ENCODE measurements at places on chromosomes 1 and 21.
A peak's percentile ranks its signal among the peaks of the same experiment; 100 is the strongest.

DNA sequence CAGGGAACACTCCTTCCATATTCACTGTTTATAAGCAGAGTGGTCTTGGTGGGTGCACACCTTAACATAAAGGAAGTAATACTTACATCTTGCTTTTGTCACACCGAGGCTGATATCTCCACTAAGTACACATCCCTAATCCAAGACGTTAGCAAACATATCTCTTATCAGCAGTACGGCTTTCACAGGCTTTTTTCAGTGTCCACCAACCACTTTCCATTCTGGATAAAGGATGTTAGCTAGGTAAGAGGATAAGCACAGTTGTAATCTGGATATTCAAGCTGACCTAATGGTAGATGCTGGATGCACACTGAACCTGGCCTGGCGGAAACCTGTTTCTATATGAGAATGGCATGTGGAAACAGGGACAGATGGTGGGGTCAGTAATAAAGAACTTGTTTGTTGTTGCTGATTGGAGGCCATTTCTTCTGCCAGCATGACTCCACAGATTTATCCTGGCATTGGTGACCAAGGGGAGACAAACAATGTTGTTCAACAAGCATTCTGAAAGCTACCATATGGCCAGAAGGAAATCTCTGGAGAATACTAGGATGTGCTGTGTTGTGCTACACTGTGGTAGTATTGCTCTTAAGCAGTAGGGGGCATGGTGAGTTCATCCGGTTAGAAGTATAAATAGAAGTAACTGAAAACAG lies 416.4 kb downstream of the PTBP2 start:
- no peak for DNase-seq

GRCh38 chr1:110554871-110555801 lies 36.2 kb upstream of the KCNA10 start:
- DNase-seq = peak; percentile 36

DNA sequence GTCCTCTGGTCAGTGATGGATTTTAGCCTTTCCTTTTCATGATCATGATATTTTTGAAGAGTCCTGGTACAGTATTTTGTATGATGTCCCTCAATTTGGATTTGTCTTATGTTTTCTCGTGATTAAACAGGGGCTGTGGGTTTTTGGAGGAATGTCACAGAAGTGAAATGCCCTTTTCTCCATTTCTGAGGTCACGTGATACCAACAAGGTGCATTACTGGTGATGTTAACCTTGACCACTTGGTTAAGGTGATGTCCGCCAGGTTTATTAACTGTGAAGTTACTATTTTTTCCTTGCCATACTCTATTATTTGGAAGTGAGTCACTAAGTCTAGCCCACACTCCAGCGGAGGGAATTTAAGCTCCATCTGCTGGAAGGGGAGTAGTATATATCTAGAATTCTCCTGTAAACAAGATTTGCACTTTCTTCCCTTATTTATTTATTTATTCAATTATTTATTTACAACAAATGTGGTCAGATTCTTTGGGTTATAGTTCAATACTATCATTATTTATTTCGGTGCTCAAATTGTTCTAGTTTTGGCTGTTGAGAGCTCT lies 123.4 kb downstream of the HIVEP3 start:
- no peak for DNase-seq

DNA sequence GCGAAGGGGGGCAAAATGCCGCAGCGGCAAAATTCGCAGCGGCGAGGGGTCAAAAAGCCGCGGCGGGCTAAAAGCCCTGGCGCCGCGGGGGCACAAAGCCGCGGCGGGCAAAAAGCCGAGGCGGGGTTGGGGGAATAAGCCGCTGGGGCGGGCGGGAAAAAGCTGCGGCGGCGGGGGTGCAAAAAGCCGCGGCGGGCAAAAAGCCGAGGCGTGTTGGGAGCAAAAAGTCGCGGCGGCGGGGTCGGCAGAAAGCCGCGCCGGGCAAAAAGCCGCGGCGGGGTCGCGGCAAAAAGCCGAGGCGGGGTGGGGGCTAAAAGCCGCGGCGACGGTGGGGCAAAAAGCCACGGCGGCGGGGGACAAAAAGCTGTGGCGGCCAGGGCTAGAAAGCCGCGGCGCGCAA lies 3902.5 kb downstream of the SRGAP2C start:
- no peak for DNase-seq

DNA sequence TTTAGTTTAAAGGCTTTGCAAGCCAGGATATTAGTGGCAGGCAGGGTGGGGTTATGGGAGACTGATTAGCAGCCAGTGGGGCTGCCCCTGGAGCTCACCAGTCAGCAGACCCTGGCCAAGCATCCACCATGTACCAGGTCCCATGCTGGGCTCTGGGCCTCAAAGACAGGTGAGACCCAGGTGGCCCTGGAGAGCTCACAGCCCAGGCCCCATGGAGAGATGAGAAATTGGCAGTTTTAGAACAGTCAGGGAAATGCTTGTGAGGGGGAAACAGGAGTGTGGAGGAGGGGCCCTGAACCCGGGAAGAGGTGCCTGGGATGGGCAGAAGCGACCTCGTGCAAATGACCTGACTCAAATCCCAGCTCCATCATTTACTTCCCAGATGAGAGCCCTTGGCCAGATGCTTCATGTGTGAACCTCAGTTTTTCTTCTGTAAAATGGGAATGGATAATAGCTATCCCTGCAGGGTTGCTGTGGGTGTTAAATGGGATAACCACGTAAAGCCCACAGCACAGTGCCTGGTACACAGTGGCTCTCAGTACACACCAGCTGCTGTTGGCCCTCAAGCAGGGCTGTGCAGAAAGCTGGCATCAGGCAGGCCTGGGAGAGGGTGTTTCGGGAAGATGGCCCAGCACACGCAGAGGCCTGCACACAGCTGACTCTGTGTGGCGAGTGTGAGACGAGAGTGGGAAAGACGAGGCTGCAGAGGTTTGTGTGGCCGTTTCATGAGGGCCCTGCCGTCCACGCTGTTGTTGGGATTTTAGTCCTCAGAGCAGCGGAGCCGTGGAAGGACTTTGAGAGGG lies 518.5 kb downstream of the PTPRU start:
- DNase-seq = no peak

Data from effector CD4-positive, alpha-beta T cell (primary cell).